Nasal cavity respiratory epithelium epithelial cell of viscerocranial mucosa (primary cell): ENCODE measurements at places on chromosomes 1 and 21. TPM values are rescaled to one million over a fixed set of nuclear protein-coding genes. Genes with fewer than 3 reads are reported as not detected.

KCNT2 gene
- total RNA-seq = 0.34 and 0.50 TPM in 2 replicates

SASS6 gene
- total RNA-seq = 1.7 and 2.8 TPM in 2 replicates

CADM3 gene
- total RNA-seq = not detected in 2 replicates

PTPRU gene
- total RNA-seq = 55.4 and 129 TPM in 2 replicates

LMOD1 gene
- total RNA-seq = 0.21 TPM in 1 of 2 replicates, not detected in the other

PIK3C2B gene
- total RNA-seq = 3.4 and 11.0 TPM in 2 replicates

ADGRL4 gene
- total RNA-seq = not detected in 2 replicates

TNFRSF8 gene
- not detected in 2 replicates for total RNA-seq

DOCK7 gene
- 29.0 and 78.2 TPM in 2 replicates for total RNA-seq

CSF1 gene
- 0.68 and 11.7 TPM in 2 replicates for total RNA-seq

CCDC30 gene
- total RNA-seq = 0.34 and 1.1 TPM in 2 replicates

MPZ gene
- under 0.01 and 0.07 TPM in 2 replicates for total RNA-seq

SPRR2A gene
- 4.8 and 25.3 TPM in 2 replicates for total RNA-seq

KCNC4 gene
- 0.68 and 7.0 TPM in 2 replicates for total RNA-seq

AHDC1 gene
- total RNA-seq = 3.8 and 19.1 TPM in 2 replicates

SH2D2A gene
- total RNA-seq = 1.7 and 2.1 TPM in 2 replicates

TDRD5 gene
- under 0.01 TPM in 1 of 2 replicates, not detected in the other for total RNA-seq

ITLN1 gene
- total RNA-seq = not detected in 2 replicates

RBM11 gene
- total RNA-seq = 0.34 and 0.36 TPM in 2 replicates

CAMK1G gene
- total RNA-seq = not detected in 2 replicates

TEX38 gene
- total RNA-seq = not detected in 2 replicates

CTSK gene
- 1.4 and 3.6 TPM in 2 replicates for total RNA-seq

GCSAML gene
- total RNA-seq = under 0.01 TPM in 1 of 2 replicates, not detected in the other

TNNI3K gene
- 0.34 and 0.64 TPM in 2 replicates for total RNA-seq

CFAP74 gene
- total RNA-seq = 0.07 TPM in 1 of 2 replicates, not detected in the other

S100A14 gene
- 394 and 881 TPM in 2 replicates for total RNA-seq

RGS2 gene
- 6.5 and 73.1 TPM in 2 replicates for total RNA-seq

HMGCS2 gene
- total RNA-seq = 2.1 TPM in 1 of 2 replicates, not detected in the other

CD101 gene
- 0.34 and 1.8 TPM in 2 replicates for total RNA-seq

AIM2 gene
- not detected in 2 replicates for total RNA-seq

POFUT2 gene
- 10.6 and 17.7 TPM in 2 replicates for total RNA-seq

SMCP gene
- not detected in 2 replicates for total RNA-seq

CFHR4 gene
- total RNA-seq = not detected in 2 replicates

SPRR2G gene
- 2.1 TPM in 1 of 2 replicates, not detected in the other for total RNA-seq

INAVA gene
- 34.2 and 77.3 TPM in 2 replicates for total RNA-seq

CNN3 gene
- total RNA-seq = 19.1 and 141 TPM in 2 replicates

COL8A2 gene
- 1.5 and 3.8 TPM in 2 replicates for total RNA-seq

PRKAA2 gene
- 0.68 and 7.8 TPM in 2 replicates for total RNA-seq

PPT1 gene
- 29.7 and 67.5 TPM in 2 replicates for total RNA-seq

SRGAP2C gene
- total RNA-seq = 16.4 and 19.9 TPM in 2 replicates

TLR5 gene
- 0.34 and 7.9 TPM in 2 replicates for total RNA-seq

THEMIS2 gene
- total RNA-seq = 4.1 and 5.7 TPM in 2 replicates

AKT3 gene
- total RNA-seq = 5.1 and 17.7 TPM in 2 replicates

OR2T4 gene
- not detected in 2 replicates for total RNA-seq

C1orf105 gene
- not detected in 2 replicates for total RNA-seq

FCRL5 gene
- total RNA-seq = not detected in 2 replicates

MRPS6 gene
- 14.7 and 27.0 TPM in 2 replicates for total RNA-seq

CFHR5 gene
- total RNA-seq = not detected in 2 replicates
